ENCODE measurements at places on chromosomes 7 and 10.

DNA sequence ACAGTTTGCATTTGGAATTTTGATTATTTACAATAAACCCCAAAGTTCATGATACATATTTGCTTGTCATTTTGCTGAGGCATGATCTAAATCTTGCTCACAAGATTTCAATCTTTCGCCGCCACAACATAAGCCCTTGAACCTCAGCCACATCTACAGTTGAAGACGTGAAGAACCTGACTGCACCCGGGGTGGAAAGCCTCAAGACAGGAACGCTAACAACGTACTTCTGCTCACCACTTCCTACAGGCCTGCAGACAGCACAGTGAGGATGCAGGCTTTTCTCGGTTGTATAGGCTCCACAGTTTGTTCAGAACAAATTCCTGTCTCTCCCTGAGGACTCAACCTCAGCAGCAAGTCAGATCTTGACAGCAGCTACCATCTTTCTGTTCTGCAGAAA lies 393.8 kb upstream of the PRKCQ start:
- no peak for DNase-seq

DNA sequence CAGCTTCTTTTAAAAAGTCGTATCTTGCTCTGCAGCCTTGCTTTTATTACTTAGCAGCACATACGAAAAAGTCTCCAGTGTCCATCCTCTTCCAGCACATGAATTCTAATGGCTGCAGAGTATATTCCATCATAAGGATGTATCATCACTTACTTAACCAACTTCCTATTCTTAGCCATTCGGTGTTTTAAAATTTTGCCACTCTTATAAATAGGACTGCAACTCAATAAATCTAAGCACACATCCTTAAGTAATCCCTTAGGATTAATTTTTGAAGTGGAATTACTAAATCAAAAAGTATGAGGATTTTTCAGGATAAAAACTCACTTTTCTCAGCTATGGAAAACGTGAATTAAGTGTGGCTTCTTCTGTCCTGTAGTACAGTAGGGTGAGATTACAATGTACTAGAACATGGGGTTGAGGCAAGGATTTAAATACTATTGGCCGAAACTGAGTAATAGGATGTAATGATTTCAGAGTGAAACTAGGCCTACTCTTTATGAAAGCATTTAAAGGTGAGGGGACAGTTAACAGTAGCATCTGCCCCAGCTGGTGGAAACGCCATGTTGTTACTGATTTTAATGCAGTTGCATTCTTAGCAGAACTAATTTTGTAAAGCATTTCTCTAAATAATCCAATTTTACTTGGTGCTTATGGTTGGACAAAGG lies 1035.5 kb downstream of the LRMDA start:
- DNase-seq, result no peak

DNA sequence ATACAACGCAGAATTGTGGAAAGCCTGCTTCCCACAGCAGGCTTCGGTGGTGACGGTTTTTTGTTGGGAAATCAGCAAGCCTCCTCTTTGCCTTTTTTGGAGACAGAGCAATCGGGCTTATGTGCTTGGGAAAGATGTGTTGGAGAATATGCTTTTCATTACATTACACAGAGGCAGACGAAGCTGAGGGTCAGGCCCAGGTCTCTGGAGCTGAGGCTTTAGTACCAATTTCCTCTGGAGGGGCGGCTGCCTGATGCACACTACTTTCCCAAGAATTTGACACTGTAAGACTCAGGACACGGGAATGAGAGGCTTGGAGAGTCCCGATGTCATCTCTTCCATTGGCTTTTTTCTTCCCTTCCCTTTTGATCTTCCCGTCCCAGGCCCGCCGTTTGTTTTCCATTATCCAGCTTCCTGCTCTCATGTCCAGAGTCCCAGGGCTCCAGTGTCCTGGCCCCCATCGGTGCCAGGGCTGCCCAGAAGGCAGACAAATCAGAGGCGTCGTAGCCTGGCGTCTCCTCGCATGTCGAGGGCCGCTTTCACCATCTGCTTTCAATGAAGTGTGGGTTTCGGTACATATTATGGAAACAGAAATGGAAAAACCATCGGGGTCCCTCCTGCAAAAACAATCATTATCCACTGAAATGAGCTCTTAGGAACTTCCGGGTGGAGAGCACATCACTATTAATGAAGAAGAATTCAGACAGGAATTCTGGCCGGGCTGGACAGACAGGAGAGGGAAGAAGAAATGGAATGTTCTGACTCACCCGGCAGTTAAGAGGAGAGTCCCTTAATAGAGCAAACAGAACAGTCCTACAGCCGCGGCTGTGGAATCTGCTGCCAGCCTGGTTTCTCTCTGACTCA lies 123.0 kb upstream of the JCAD start:
- no peak for DNase-seq

DNA sequence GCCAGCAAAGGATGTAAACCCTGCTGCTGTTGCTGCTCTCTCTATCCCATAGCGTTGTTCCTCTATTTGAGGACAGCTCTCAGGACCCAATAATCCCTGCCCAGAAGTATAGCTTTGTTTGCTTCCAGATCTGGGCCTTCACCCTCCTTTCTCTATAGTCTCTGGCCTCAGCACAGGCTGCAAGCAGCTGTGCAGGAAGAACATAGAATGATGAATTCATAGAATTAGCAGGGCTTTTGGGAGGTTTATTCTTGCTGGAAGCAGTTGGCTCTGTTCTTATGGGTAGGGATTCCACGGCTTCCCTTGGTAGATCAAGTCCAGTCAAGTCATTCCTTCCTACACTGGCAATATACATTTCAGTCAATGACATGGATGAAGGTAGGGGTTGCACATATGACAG lies 354.7 kb downstream of the HPSE2 start:
- DNase-seq, result no peak

- DNase-seq, result no peak
Measured at GRCh38 chr10:71945819-71946474, 18.2 kb upstream of the CHST3 start.
